ENCODE measurements at places on chromosomes 13 and 19. TPM values are rescaled to one million over a fixed set of nuclear protein-coding genes. Genes with fewer than 3 reads are reported as not detected.

DNA sequence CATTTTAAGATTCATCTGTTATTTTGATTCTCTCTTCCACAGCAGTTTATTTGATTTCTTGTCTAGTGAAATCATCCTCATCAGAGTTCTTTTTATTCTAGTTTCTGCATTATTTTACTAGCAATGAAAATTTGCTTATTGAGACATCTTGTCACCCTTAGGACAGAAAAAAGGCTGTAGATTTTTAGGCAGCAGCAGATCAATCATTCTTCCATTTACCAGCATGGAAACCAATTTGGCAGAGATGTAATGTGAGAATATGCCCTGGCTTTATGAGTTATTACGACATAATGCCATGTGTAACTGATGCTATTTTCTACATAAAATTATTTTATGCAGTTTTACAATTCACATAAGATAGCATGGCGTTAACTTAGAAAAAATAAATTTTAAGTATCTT, 688.6 kb upstream of the SLC10A2 start:
- no peak for DNase-seq

- no peak for DNase-seq
These were observed 1.3 kb upstream of the ZNF181 start for GRCh38 chr19:34732612-34733211.

DNA sequence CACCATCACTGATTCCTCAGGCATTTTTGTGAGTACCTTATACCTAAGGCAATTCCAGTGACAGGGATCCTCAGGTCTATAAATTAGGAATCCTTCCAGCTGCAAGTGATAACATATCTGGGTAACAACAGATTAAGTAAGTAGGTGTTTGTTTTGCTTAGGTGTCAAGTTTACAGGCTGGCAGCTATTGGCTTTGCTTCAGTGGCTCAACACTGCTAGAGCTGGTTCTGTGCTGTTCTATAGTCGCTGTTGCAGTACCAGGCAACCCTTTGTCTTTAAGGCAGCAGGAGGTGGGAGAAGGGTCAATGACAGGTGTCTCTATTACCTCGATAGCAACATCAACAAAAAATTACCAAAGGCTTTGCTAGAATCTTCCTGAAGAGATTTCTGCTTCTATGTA, 27.0 kb downstream of the SLC10A2 start:
- no peak for DNase-seq

GRCh38 chr19:17303940-17304267, 679 bp upstream of the ABHD8 start:
- DNase-seq, result no peak

DNA sequence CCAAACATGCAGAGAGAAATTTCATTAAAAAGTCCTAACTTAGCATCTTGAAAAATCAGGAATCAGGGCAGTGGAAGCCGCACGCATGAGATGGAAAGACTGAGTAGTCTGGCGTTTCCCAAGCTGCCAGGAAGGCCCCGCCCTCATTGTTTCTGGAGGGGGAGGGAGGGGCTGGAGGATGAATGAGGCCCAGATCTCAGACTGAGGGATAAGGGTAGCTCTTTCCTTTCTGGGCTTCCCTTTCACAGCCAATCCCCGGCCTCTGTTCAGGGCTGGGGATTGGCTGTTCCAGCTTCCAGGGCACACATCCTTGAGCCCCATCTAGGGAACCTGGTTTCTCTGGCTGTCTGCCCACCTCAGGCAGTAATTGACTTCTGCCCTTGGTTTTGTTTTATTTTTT, 7.3 kb downstream of the C19orf53 start:
- peak; percentile 77 for DNase-seq

GRCh38 chr19:51417107-51417809, at the start of gene SIGLEC10:
Gene SIGLEC10 (minus strand): TSS chr19:51417642. CDS start chr19:51417581, 61 bp downstream.
- DNase-seq, result no peak

GRCh38 chr19:55490478-55491432, 2.5 kb downstream of the SSC5D start:
- no peak for DNase-seq

SULT2A1 gene
- not detected for total RNA-seq

AP1M2 gene
- 2.3 TPM for total RNA-seq

SIGLECL1 gene
- not detected for total RNA-seq

Measured in thoracic aorta (tissue), 2 donors.